ENCODE measurements at places on chromosomes 5 and 9. TPM values are rescaled to one million over a fixed set of nuclear protein-coding genes. Genes with fewer than 3 reads are reported as not detected.

DNA sequence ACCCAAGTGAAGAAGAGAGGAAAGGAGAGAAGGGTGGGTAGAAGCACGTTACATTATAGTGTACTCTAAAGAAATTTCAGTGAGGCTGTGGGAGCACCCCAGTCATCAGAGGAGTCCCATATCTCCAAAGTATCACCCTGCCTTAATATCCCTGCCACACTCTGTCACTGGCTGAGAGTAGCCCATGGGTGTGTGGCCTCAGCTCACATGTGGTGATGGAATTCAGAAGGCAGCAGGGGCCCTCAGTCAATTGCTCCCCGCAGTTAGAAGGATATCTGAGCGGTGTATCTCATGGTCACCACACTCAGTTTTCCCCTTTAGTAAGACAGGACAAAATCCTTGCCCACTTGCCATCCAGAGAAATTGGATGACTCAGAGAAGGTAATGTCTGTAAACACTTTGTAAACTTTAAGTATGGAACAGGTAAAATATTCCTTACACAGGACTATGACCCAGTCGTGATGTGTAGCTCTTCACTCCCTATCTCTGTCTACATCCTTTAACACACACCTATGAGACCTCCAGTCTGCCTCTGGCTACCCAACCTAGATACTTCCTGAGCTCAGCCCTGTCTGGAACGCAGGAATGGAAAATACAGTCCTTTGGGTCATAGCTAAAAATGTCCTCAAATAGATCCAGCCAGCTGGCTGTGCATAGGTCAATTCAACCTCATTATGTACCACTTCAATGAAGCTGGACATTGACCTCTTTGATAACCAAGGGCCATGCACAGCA, 24.3 kb upstream of the PLIN2 start:
- no peak for DNase-seq

DNA sequence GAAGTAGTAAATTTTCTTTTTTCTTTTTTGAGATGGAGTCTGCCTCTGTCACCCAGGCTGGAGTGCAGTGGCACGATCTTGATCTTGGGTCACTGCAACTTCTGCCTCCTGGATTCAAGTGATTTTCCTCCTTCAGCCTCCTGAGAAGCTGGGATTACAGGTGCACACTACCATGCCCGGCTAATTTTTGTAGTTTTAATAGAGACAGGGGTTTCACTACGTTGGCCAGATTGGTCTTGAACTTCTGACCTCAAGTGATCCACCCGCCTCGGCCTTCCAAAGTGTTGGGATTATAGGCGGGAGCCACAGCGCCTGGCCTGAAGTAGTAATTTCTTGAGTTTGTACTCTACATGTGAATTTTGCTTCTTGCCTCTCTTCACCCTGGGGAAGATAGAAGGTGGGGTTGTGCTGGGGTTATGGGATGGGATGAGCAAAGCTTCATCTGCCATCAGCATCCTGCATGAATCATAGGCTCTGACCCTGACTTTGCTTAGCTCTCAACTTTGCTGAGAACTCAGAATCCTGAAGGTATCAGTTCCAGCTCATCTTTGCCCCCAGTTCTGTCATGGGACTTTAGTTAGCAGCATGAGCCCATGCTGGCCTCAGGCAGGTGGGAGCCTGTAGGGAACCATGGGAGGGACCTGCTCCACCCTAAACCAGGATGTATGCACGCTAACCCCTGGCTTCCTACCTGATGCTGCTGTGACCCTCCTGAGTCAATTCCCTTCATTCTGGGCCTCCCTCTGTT, 9.3 kb upstream of the CCL21 start:
- DNase-seq, result no peak

DNA sequence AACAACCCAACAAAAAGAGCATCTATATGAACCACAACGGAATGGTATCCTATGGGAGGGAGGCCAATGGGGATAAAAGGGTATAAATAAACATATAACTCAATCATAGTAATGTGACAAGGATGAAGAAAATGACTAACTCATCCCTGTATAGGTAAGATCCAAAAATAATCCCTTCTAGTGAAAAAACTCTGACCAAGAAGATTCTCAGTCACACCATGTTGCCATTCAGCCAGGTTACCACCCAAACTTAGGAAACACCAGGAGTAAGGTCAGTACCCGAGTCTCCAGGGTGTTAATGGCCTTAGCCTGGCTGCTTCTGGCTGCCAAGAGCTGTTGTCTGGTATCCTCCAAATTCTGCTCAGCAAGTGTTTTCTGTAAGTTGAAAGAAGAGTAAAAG, 32.8 kb downstream of the GOLGA1 start:
- no peak for DNase-seq

GRCh38 chr5:40649463-40650030, 30.2 kb upstream of the PTGER4 start:
- DNase-seq, result no peak

DNA sequence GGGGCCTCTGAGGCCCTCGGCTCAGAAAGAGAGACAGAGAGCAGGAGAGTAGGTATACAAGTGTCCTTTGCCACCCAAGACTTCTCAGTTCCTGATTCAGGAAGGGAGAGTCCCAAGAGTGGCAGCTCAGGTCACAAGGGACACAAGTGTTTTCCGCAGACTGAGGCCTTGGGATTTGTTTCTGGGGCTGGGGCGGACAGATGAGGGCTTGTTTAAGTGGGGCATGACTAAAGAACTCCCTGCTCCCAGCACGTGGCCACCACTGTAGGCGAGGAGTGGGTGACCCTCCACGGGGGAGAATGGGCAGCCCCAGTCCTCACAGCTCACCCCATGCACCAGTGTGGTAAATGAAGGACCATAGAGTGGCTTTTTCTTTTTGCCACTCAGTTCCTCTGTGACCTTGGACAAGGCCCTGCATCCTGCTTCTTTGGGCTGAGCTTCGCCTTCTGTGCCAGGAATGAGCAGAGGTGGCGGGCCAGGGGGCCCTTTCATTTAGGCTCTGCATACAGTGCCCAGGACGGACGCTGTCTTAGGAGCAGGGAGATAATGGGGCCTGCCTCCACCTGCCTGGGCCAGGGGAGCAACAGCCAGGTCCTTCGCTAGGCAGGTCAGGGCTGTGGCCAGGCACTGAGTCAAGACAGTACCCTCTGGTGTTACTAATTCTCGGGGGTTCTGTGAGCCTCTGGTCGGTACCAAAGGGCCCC, 50.8 kb downstream of the AMBP start:
- no peak for DNase-seq

GRCh38 chr9:68498816-68499215, 41.9 kb downstream of the TMEM252 start:
- no peak for DNase-seq

- no peak for DNase-seq
Observed at GRCh38 chr5:1651971-1652872, 128.5 kb upstream of the LPCAT1 start.

PCDHGC4 gene
- total RNA-seq, result 1.4 TPM

DNA sequence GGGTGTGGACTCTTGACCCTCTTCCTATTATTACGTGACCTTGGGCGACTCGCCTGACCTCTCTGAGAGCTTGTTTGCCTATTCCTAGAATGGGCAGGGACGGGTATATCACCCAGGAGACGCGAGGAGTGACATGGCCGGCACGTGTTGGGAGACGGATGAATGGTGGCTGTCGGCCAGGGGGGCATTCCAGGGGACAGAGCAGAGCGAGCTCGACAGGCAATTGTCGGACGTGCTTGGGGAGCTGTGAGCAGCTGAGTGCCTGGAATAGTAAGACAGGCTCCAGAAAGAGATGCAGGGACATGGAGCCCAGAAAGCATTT, 29.3 kb upstream of the UNC5A start:
- DNase-seq, result peak; percentile 67

ECM2 gene
- total RNA-seq, result 11.1 TPM

DNA sequence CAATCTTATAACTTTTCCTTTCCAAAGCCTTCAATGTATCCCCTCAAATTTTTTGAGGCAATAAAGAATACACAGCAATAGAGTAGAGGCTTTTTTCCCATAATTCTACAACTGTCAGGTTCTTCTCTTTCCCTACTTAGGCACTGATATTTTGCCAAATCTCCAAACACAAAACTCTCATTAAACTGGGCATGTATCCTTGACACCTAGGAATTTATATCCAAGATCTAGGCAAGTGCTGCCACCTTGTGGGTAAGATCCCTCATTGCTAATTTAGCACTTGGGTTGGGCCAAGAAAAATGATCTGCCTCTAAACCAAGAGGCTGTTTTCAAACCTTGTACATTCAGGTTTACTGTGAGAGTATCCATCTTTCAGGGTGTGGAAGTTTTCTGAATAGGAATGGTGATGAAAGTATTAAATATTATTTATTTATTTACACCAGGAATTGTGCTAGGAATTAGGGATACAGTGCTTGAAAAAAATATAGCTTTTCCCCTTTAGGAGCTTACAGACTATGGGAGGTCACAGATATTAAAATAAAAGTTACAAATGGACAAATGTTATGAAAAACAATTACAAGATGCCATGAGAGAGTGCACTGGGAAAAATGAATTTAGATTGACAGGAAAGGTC, 17.6 kb downstream of the TSTD2 start:
- no peak for DNase-seq

SCAI gene
- 5.0 TPM for total RNA-seq

GRCh38 chr9:122331523-122331927, 39.3 kb upstream of the PTGS1 start:
- DNase-seq, result no peak

DNA sequence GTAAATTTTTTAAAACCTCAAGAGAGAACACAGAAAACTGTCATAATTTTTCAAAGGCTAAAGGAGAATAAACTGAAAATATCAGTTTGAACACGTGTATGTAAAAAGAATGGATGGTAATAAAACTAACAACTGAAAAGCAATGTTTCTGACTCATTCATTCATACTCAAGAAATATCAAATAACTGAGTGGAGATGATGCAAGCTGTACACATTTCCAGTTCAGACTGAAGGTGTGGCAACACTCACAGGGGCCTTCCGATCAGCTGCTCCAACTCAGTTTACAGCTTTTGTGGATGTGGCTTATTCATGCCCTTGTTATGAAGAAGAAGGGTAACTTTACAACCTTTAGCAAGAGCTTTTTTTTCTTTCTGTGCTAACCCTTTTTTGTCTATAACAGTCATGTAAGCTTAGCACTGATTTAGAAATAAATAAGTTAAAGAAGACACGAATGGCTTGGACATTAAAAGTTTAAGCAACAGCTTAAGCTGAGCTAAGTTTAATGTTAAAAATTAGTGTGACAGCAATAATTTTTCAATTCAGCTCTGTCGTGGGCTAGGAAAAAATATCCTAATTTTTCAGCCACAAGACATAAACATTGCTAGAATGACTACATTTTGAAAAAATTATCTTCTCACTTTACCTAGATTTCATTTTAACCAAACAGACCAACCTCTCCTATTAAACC, 453.5 kb downstream of the RAB3C start:
- DNase-seq, result no peak

- DNase-seq, result no peak
Observed at GRCh38 chr5:119290161-119290569, 65.7 kb upstream of the TNFAIP8 start.

GRCh38 chr9:131523451-131524435, 7.3 kb downstream of the UCK1 start:
- no peak for DNase-seq

IL31RA gene
- not detected for total RNA-seq
